Left lung (tissue), 14 donors: ENCODE measurements at places on chromosomes 12 and 14. TPM values are rescaled to one million over a fixed set of nuclear protein-coding genes. Genes with fewer than 3 reads are reported as not detected.

The DHRS4L2 gene
- polyA plus RNA-seq: 30.7 TPM

The KLRK1 gene
- polyA plus RNA-seq: 1.8 TPM

The ERGIC2 gene
- 85.2 TPM for polyA plus RNA-seq

The TAS2R10 gene
- 3.3 TPM for polyA plus RNA-seq

The ERG28 gene
- polyA plus RNA-seq: 30.5 TPM

The LRP1-AS gene
- polyA plus RNA-seq: 1.0 TPM

The USP44 gene
- 3.7 TPM for polyA plus RNA-seq

The KRT81 gene
- polyA plus RNA-seq: 0.12 TPM

The KRT74 gene
- not detected for polyA plus RNA-seq

The SLC7A7 gene
- polyA plus RNA-seq: 9.6 TPM

The LALBA gene
- not detected for polyA plus RNA-seq

The ACAD10 gene
- polyA plus RNA-seq: 37.3 TPM
